T follicular helper cell (primary cell): ENCODE measurements at places on chromosomes 6 and 20.

GRCh38 chr20:47493175-47493962 is 8.3 kb upstream of the NCOA3 start:
- peak; percentile 15 for DNase-seq

GRCh38 chr20:11976966-11977365 is 59.3 kb downstream of the BTBD3 start:
- no peak for DNase-seq

GRCh38 chr20:63544958-63545516 is 2.5 kb downstream of the SRMS start:
- no peak for DNase-seq

DNA sequence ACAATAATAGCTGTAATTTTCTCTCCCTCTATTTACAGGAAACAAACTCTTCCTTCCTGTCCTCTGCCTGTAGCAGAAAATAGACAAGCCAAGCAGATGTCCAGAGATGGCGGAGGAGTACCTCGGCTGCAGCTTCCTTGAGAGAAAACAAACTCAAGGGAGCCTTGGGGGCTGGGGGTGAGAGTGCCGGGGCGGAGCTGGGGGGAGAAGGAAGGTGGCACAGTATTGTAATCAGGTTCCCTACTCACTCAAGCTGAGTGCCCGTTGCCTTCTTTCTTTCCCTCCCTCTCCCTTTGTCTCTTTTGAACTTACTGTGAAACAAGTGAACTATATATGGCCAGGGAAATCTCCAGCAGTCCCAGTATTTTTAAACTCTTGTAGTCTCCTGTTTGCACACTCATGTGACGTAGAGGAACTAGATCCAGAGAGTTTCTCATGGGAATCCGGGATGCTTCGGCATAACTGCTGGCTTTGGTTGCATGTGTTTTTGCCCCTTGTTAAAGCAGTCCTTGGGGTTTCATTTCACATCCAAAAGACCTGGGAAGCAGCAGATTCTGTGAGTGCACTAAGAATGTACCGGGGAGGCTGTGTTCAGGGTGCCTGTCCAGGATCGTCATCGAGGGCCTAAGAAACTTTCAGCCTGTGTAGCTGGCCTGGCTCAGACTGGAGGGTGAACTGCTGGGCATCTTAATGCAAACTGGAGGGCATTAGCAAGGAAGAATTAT is 44.6 kb upstream of the HDDC2 start:
- DNase-seq, result no peak

DNA sequence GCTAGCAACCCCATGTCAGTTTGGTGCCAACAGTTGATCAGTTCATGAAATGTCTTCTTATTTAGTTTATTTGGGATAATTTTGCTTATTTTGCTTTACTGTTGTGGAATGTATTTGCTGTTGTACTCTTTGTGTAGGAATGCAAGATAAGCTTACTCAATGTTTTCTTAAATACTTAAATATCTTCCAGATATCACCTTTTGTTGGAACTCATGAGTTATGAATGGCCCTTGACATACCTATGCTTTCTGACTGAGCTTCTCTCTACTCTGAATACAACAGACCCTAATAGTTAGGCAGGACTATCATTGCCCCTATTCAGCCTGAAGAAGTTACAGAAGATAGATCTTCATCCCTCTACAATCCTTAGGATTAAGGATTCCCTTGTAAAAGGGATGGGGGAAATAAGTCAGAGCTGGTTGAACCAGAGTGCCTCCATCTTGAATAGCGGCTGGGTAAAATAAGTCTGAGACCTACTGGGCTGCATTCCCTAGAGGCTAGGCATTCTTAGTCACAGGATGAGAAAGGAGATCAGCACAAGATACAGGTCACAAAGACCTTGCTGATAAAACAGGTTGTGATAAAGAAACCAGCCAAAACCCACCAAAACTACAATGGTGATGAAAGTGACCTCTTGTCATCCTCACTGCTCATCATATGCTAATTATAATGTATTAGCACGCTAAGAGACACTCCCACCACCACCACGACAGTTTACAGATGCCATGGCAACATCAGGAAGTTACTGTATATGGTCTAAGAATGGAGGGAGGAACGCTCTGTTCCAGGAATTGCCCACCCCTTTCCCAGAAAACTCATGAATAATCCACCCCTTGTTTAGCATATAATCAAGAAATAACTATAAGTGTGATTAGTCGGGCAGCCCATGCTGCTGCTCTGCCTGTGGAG is 196.9 kb downstream of the AKAP7 start:
- DNase-seq, result no peak

DNA sequence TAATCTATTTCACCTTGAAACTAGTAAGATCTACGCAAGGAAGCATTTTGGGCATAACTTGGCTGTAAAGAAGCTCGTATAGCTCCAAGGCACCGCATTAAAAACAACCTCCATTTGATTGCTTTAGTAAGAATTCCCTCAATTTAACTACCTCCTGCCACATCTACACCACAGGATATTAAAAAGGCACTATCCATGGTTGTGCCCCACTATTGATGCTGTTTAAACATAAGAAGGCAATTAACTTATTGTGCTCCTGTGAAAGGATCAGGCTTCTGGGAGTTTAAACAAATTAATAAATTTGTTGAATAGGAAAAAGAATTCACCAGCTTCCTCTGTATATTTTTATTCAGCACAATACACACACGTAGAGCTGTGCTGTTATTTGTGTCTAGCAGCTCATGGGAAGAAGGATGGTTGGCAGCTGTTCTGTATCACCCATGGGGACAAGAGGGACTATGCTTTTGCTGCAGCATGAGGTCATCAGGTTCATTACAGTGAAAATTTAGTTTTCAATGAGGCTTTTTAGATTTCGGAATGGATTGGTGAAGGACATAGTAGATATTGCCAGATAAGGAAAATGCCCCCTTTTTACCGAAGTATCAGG is 513.3 kb downstream of the HAO1 start:
- no peak for DNase-seq

GRCh38 chr6:88165844-88166492 is at the start of gene CNR1:
Gene CNR1 (minus strand): TSS chr6:88166347. CDS start chr6:88145274, 21,073 bp downstream.
- no peak for DNase-seq

GRCh38 chr6:89216411-89216810 is 747 bp downstream of the GABRR1 start:
- no peak for DNase-seq

GRCh38 chr6:28206928-28207509 is 18.1 kb upstream of the ZSCAN9 start:
- DNase-seq, result no peak

GRCh38 chr20:57849521-57850215 is 139.9 kb upstream of the PMEPA1 start:
- no peak for DNase-seq

GRCh38 chr6:124495665-124496190 is 466.5 kb upstream of the RNF217 start:
- DNase-seq, result no peak

- no peak for DNase-seq
Observed at GRCh38 chr6:18436341-18436740, 49.2 kb downstream of the RNF144B start.

DNA sequence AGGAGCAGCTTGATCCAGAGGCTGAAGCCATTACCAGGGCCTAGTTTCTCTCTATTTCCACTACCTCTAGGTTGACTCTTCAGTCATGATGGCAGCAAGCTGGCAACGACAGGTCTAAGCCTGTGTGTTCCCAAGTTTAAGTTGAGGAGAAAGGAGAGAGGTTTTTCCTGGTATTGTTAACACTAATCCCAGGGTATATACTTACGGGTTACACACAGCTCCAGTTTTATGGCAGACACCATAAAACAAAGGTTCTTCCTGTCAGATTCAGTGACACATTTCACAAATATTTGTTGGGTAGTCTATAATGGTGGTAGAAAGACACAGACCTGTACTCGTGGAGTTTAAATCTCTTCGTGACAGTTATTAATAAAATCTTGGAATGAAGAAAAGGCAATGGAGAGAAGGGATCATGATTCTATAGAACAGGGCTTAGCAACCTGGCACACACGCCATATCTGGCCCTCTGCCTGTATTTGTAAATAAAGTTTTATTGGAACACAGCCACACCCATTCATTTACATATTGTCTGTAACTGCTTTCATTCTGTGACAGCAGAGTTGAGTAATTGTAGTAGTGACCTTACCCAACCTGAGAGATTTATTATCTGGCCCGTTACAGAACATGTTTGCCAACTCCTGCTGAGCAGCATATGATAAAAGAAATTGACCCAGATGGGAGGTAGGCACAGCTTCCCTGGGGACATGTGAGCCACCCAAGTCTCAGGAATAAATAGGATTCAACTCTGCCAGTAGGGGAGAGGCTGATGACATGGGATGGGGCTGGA is 323.3 kb downstream of the CDH4 start:
- DNase-seq, result no peak

- DNase-seq, result no peak
Observed at GRCh38 chr6:26404546-26404945, 2.5 kb downstream of the BTN3A1 start.

DNA sequence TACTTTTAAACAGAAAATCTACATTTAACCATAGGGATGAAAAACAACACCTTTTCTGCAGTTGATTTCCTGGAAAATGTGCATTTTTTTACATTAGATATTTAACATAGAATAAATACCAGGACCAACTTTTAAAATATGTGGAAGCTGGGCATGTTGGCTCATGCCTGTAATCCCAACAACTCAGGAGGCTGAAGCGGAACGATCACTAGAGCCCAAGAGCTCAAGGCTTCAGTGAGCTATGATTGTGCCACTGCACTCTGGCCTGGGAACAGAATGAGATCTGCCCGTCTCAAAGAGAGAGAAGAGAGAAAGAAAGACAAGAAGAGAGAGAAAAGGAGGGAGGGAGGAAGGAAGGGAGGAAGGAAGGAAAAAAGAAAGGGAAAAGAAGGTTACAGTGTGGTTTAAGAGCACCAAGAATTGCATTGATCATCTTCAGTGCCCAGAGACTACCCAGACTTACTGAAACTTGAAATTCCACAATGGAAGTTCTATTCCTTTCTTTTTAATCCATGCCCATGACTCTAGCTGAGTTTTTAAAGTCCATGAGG is 189.4 kb upstream of the ARID1B start:
- DNase-seq, result no peak

DNA sequence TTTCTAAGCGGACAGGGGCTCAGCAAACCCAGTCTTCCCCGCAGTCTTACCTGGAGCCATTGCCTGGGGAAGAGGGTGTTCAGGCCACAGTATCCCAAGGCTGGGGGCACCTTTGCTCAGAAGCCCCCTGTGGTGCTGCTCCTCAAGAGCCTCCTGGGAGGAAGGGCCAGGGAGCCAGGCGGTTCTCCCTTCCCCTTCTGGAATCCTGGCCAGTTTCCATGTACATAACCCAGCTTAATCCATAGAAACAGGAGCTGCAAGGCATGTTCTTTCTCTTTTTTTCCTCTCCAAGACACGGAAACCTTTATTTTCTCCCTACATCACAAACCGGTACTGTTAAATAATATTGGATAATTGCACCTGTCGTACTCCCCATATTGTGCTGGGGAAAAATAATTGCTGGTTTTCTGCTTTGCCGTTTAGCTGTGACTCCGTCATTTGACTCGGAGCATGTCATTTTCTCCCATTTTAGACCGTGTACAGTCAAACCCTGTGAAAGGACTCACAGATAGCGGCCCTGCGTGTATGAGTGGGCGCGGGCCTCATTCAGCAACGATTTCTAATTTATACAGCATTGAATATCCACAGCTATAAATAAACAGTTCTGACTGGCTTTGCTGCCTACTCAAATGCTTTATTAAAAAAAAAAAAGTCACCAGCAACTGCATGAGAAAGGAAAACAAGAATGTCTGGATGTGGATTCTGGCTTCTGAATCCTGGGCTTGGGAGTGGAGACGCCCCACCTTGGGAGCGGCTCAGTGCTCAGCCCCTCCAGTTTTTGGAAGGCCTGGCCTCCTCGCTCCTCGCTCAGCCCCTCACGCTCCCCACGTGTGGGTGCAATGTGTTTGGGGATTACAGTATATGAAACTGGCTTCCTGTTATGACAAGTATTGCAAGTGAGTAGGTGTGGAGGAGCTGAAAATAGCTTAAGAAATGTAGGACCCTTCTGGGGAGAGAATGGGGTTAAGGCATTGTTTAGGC is 67.3 kb downstream of the ADTRP start:
- no peak for DNase-seq

DNA sequence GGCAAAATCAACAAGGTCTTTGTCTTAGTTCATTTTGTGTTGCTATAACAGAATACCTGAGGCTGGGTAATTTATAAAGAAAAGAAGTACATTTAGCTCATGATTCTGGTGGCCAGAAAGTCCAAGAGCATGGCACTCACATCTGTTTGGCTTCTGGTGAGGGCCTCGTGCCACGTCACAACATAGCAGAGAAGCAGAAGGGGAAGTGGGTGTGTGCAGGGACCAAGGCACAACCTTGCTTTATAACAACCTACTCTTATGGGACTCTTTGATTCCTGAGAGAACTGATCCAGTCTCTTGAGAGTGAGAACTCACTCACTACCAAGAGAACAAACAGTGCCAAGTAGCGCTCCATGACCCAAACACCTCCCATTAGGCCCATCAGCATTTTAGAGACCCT is 25.4 kb downstream of the GABRR2 start:
- no peak for DNase-seq

GRCh38 chr6:144555066-144555465 is 269.9 kb downstream of the UTRN start:
- no peak for DNase-seq

GRCh38 chr20:31811198-31811597 is 8.0 kb upstream of the MYLK2 start:
- DNase-seq, result no peak

GRCh38 chr6:113095841-113096240 is 748.7 kb downstream of the RFPL4B start:
- DNase-seq, result no peak

DNA sequence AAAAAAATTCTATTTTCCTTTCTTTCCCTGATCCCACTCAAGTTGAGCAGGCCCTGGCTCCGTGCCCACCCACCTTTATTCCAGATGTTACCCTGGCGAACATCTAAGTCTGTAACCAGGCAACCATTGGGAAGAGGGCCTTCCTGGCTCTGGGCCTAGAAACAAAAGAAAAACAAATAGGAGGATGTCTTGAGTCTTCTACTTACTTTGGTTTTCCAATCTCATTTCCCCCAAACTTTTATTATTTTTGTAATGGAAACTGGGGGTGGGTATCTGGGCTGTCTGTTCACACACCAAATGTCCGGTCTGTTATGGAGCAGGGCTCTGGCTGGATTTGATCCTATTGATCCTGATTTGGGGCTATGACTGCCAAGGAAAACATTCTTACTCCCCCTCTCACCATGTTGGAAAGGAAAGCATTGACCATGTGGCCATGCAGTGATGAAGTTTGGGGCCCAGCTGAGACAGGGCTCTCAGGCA is 744.1 kb downstream of the DHX35 start:
- DNase-seq, result no peak
